ENCODE measurements at places on chromosomes 4 and X.

DNA sequence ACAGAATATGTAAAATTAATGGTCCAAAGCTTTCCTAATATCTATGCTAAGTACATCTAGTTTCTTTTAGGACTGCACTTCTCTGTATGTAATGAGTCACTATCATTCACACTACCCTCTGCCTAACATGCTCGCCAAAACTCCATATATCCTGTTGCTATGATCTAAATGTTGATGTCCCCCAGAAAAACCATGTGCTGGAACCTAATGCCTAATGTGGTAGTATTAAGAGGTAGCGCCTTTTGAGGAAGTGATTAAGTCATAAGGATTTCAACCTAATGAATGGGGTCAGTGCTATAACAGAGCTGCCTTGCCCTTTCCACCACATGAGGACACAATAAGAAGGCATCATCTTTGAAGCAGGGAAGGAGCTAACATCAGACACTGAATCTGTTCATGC lies 34.9 kb upstream of the NFKB1 start:
- no peak for DNase-seq

DNA sequence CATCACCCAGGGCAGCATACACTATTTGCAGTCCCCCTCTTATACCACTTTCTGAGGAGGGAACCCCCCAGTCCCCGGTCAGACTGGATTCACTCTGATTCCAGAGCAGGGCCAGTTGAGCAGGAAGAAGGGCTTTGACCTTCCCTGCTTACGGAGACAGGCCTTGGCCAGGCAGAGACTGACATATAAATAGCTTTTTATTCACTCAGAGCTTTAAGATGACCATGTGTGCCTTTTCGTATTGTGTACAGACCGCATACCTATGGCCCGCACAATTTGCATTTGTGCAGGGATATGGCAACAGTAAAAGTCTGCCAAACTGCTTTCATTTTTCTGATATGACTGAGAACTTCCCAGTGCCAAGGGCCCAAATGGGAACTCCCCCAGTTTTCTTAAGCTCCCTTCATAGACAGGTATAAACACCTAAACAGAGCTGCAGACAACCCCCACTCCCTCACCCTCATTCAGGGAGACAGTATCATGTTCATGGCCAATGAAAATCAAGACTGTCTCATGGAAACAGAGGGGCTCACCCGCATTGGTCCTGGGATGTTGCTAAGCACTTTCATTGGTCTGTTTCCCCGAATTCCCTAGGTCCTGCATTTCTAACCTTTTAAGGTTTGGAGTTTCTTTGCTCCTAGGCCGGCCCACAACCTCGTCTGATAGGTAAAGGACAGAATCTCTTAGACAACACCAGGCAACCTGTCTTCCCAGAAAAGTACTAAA lies 86.0 kb downstream of the RTL5 start:
- no peak for DNase-seq

DNA sequence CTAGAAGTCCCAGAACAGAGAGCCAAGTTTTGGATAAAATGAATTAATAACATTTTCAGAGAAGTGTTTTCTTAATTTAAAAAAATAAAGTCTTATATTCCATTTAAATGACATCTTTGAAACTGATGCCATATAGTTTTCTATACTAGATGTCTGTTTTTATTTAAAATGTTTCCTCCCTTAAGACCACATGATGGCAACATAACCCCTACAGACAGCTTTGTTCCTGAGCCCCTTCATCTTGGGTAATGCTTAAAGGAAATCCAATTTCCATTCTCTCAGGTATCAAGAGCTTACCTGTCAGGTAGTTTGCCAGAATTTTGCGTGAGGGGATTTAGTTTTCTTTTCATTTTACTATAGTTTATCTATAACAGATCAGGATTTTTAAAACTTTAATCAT lies 181.4 kb upstream of the UGT8 start:
- DNase-seq = no peak

GRCh38 chrX:50618788-50619558 lies 148.3 kb upstream of the DGKK start:
- no peak for DNase-seq

GRCh38 chrX:153304988-153305736 lies 16.4 kb downstream of the PNMA6F start:
- DNase-seq = no peak

- DNase-seq = no peak
Observed at GRCh38 chrX:7972586-7972985, 45.4 kb upstream of the PNPLA4 start.

DNA sequence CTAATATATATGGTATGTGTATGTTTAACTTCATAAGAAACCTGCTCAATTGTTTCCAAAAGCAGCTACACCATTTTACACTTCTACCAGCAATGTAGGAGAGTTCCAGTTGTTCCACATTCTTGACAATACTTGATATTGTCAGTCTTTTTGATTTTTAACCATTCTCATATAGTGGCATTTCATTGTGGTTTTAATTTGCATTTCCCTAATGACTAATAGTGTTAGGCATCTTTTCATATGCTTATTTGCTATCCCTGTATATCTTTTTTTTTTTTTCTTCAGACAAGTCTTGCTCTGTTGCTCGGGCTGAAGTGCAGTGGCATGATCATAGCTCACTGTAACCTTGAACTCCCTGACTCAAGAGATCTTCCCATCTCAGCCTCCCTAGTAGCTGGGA lies 58.2 kb upstream of the TRIM2 start:
- no peak for DNase-seq

- peak; percentile 20 for DNase-seq
Observed at GRCh38 chrX:129522184-129523078, 859 bp downstream of the SMARCA1 start.

- no peak for DNase-seq
Observed at GRCh38 chrX:108025954-108026600, 18.8 kb upstream of the VSIG1 start.

DNA sequence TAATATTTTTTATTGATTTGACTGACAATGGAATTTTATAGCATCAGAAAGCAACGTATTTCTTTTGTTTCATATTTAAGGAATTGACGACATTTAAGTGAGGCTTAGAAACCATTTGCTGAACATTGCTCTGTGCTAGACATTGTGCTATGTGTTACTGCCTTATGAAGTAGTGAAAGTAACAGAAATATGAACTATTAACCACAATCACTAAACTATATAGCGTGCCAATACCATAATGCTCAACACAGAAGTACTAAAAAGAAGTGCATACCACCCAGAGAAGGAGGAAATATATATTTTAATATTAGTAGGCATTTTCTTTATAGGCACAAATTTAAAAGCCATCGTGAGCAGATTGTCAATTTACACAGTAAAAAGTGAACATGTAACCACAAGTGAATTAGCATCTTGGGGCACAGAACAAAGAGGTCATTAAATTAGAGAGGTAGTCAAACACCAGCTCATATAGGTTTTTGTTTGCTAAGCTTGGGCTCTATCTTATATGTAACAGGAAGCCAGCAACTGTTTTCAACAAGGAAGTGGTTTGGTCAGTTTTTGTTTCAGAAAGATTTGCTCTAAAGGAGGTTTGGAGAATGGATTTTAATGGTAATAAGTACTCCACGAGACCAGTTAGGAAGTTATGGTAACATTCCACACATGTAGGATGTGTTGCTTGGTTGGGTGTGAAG lies 270.7 kb downstream of the GRXCR1 start:
- no peak for DNase-seq

GRCh38 chr4:48064349-48064748 lies 47.8 kb downstream of the NIPAL1 start:
- DNase-seq = no peak
